ENCODE measurements at places on chromosomes 3 and 15.

DNA sequence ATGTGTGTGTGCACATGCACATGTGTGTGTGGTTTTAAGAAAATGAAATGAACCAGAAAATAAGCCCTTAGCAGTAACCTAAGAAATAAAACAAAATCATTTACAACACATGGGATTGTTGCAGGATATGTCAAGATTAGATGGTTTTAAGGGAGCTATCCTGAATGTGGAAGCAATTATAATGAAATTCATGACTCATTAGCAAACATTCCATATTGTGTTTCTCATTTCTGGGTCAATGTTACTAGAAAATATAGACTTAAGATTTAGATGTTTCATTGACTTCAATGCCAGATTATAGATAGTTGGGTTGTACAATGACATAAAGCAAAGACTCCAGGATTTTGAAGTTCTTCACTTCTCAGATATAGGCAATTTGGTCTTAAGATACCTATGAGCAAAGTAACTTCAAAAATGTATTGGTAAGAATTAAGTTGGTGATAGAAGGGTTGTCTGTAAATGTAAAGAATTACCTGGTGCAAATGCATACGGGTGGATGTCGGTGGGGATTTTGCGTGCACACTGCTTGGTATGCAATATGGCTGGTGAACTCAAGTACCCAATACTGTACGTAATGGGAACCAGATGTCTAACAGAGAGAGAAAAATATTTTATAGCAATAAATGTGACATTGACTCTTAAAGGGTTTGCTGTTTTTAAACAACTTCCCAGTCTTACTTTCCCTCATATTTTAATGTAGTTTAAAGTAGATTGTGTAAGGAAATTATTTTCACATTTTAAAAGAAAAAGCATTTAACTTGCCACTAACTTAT is 53.9 kb upstream of the NR2F2 start:
- no peak for DNase-seq

DNA sequence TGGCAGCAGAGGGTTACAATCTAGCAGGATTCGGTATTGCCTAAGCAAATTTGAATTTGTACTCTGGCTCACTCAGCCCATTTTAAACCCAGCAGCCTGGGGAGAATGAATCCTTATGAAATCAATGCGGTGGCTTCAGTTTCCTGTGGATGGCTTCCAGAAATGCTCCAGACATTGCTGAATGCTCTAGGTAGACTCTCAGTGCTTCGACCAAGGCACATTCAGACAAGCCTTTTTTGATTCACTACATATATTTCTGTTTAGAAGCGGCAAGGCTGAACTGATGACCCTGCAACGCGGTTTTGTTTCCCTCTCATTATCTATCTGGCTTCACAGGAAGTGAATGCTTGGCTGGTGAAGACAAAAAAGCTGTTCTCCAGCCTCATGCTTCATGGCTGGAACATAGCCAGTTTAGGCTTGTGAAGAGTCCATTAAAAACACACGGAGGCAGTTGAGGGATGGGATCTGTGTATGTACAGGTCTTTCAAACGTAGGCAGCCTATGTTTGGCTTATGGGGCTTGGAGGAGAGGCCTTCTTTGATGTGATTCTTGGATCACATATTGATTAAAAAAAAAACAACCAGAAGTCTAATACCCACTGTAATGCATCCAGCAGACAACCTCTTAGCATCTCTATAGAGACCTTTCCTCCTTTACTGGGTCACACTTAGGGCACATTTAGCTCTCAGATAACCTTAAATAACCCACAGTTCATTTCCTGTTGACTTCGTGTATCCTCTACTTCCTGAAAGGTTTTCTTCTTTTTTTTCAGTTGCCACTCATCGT is 400.2 kb upstream of the TBL1XR1 start:
- DNase-seq: no peak

GRCh38 chr3:72261566-72262564 is 476.9 kb upstream of the PROK2 start:
- no peak for DNase-seq

GRCh38 chr3:13749063-13749764 is 130.7 kb downstream of the WNT7A start:
- DNase-seq: no peak

- no peak for DNase-seq
These were observed 1.6 kb downstream of the GABPB1 start for GRCh38 chr15:50353251-50353974.

- no peak for DNase-seq
These were observed 42.6 kb downstream of the ARHGAP31 start for GRCh38 chr3:119336823-119337222.

DNA sequence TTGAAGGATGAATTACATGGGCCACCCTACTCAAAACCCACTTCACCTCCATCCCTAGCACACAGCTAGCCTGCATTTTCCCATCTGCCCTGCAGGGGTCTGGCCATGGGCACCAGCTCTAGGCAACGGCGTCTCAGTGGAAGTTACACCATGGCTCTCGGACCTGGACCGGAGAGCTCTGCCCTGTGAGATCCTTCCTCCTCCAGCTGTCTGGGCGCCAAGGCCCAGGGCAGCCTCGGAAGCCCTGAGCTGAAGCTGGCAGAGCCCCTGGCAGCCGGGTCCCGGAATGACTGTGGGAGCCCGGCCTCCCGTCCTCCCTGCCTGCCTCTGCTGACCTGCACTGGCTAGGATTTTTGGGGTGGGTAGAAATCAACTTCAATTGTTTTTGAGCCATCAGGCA is 98.9 kb downstream of the CHSY1 start:
- no peak for DNase-seq

GRCh38 chr3:167445491-167445890 is 28.4 kb downstream of the SERPINI2 start:
- DNase-seq: no peak

GRCh38 chr15:94077938-94078337 is 153.4 kb upstream of the MCTP2 start:
- DNase-seq: no peak

DNA sequence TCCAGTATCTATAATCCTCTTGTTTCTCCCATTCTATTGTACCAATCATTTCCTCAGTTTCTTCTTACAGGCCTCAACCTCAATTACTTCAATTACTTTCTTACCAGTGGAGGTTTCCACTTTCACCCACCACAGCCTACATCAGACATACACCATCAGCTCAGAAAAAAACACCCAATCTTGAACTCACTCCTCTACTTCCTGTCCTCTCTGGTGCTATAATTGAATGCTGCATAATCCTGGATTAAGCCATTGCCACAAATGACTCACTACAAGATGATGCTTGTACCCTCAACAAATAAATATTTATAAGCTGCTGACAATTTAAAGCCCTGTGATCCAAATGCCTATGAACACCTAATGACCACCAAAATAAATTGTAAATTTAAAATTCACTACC is 18.5 kb downstream of the RYK start:
- no peak for DNase-seq

- no peak for DNase-seq
These were observed 391.8 kb downstream of the VPS13C start for GRCh38 chr15:61668444-61668843.

DNA sequence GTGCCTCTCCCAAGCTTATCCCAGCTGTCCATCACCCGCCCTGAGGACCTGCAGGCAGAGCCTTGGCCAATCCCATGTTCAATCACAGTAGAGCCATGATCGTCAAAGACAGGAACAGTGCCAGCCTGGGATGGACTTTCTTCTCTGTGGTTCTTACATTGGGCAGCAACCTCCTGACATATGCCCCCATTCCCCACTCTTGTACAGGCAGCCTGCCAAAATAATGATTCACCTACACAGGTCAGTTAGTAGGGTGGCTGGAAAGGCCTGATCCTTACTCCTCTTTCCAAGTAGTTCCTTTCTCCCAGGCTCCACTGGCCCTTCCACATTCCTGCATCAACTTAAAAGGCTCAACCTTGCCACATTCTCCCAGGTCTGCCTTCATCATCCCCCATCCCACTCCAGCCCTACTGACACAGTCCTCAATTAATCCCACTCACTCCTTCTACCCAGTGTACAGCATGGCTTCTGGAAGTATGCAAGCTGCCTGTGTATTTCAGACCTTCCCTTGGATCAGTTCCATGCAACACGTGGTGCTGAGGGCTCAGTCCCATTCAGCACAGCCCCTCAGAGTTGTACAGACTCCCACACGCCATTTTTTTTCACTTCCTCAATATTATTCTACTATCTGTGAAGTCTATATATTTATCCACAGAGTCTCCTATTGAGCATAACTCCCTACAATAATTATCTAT is 189.8 kb downstream of the NTRK3 start:
- no peak for DNase-seq

DNA sequence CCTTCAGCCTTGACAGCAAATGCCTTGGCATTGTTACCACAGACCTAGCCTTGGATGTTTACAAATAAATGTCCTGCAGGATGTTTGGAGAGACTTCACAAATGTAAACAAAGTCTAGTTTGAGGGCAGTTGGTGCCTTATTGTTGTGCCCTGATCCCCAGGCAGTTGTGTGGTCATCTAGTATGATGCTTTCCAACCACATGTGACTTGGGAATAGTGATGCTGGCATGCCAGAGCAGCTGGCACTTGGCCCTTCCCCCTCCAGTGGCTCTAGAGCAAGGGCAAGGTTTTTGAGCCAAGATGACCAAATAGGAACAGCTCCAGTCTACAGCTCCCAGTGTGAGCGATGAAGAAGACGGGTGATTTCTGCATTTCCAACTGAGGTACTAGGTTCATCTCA is 258.2 kb downstream of the ADAMTS17 start:
- DNase-seq: peak; percentile 7

DNA sequence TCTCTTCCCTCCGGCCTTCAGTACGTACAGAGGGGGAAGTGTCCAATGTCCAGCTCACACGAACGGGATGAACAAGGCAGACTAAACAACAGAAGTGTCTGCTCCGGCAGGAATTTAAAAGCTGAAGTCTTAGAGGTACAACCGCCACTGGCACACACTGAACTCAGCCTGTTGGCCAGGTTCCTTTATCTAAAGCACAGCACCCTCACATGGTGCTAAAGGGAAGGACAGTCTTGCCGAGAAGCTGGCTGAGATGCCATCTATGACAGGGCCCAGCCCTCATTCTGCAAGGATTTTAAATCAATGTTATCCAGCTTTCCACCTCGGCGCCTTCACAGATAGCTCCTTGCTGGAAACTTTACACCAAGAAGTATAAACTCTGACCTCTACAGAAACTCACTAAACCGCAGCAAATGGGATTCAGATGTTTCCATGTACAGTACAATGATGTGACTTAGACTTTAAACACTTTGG is 2.8 kb downstream of the ADAMTS17 start:
- DNase-seq: no peak

GRCh38 chr3:161291191-161291901 is 70.2 kb downstream of the NMD3 start:
- DNase-seq: no peak

- no peak for DNase-seq
These were observed 221.9 kb upstream of the PROK2 start for GRCh38 chr3:72006631-72007556.

DNA sequence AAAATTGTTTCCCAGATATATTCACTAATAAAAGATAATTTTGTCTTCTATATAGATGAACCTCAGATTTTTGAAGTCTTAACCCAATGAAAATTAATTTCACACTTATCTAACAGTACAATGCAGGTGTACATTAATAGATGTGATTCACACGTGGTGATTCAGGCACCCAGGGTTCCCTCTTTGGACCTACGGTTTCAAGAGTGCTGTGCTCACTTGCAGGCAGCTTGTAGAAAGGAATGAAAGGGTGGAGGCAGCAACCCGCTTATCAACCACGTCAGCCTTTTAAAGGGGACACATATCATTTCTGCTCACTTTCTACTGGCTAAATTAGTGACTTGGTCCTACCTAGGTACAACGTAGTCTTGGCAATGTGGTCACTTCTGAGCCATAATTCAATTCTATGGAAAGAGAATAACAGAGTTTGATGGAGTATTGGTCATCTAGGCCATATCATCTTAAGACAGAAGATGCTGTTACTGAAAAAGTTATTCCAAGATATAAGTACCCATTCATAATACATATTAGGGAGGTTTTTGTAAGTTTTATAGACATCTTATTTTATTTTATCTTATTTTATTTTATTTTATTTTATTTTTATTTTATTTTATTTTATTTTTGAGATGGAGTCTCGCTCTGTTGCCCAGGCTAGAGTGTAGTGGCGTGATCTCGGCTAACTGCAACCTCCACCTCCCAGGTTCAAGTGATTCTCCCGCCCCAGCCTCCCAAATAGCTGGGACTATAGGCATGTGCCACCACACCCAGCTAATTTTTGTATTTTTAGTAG is 37.9 kb downstream of the ACP3 start:
- DNase-seq: no peak

GRCh38 chr3:77524946-77525682 is 485.2 kb downstream of the ROBO2 start:
- no peak for DNase-seq

GRCh38 chr15:31374489-31374888 is 47.9 kb downstream of the KLF13 start:
- DNase-seq: peak; percentile 66

DNA sequence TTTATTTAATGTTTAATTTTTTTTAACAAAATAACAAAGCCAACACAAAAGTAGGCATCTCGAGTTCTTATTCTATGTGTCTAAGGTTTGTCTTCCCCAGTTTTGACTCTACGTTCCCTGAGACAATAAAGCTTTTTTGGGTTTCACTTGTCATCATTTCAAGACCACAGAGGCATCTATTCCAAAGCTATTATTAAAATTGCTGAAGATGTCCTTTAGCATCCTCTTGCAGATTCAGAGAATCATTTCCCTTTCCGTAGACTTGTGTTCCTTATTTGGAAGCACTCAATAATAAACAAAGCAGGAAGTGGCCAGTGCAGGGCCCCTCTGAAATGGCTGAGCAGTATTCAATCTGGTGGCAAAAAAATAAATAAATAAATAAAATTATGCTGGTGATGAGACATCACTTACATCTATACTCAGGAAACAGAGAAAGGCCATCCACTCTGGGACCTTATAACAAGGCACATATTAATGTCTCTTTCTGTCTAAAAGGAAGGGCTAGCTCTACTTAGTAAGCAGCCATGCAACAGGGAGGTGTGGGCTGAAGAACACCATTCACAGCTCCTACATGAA is 362.3 kb downstream of the WDR72 start:
- no peak for DNase-seq

DNA sequence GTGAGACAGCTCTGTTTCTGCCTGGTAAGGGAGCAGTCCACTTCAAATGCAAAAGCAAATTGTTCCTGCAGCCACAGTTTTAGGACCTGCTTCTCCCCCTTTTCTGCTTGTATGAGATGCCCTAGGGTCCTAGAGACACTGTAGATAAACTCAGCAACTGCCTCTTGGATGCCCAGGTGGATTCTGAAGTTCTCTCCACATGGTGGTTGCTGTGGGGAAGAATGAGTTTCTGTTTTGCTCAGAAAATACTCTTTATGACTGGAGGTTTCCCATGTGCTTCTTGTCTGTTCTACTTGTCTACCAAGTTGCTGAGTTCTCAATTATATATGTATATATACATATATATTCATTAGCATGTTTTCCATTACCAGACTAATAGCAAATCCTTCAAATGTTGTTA is 5.6 kb upstream of the ZNF80 start:
- DNase-seq: no peak

DNA sequence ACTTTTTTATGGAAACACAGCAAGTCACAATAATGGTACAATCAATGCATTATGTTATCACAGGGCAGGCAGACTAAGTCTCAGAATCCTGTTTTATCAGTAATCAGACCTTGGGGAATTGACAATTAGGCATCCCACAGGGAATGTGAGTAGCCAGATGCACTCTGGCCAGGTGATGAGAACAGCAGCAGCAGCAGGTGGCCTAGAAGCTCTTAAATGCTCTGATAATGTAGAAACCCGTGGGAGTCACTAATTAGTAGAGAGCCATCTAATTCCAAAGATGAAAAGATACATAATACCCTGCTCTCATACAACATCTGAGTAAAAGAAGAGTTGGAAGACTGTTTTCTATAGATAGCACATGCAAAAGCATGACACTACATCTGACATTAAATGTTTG is 12.6 kb downstream of the CEP152 start:
- no peak for DNase-seq

All from spleen (tissue), 13 donors.